ENCODE measurements at places on chromosomes 13 and 19.

GRCh38 chr13:44648392-44649103 lies 72.4 kb upstream of the TSC22D1 start:
- peak; percentile 18 for DNase-seq

DNA sequence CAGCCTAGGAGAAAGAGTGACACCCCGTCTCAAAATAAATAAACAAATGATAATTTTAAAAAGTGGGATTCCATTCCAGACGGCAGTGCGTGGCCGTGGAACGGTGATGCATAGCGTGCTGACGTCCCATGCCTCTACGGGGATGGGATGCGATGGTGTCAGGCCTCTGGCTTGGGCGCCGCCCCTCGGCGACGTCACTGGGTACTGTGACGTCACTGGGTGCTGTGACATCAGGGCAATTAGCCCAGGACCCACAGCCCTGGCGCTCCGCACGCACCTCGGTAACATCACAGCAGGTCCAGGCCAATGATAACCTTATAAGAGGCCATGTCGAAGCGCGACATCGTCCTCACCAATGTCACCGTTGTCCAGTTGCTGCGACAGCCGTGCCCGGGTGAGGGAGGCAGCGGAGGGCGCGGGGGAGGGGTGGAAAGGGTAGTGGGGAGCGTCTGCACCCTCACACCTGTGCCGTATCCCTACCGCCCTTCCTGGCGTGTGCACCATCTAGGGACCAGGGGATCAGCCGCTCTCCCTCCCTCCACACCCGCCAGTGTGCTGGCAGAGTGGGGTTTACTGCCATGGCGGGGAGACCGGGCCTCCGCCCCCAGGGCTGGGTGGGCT lies at the start of gene GAPDHS:
Gene GAPDHS (plus strand): TSS at position 256 of the 621 bp plus-strand sequence. CDS start 72 bp downstream, at position 328.
- no peak for DNase-seq

- no peak for DNase-seq
These were observed 69.7 kb upstream of the SIAH3 start for GRCh38 chr13:45921162-45921736.

DNA sequence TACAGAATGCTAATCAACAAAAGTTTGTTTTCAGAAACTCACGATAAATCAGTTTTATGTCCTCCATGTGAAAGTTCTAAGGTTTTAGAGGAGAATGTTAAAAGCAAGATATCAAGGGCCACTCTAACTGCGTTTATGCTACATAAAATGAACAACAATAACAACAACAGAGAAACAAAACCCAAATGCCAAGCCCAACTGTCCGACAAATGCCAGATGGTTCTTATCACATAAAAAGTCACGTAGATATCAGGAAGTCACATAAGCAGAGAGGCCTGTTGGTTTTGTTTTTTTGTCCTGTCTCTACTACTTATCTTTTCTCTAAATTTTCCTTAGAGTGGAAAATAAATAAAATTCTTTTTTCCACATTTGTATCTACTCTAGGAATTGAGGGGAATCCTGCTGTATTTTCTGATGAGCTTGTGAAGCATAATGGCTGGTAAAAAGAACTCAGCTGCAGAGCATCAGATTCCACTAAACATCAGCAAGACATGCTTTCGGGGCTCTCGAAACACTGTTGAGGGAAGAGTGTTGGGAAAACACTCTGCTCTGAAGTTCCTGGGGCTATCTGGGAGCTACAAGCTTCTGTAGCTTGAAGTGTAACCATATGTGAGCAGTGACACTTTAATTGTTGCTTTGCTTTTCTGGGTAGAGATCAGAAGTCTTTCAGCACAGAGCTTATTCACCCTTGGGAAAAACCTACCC lies 110.1 kb downstream of the SLAIN1 start:
- no peak for DNase-seq

GRCh38 chr13:86976521-86977324 lies 694.4 kb upstream of the SLITRK5 start:
- no peak for DNase-seq

All from retina (tissue), 1 donor.